ENCODE measurements at places on chromosomes 4 and X. TPM values are rescaled to one million over a fixed set of nuclear protein-coding genes. Genes with fewer than 3 reads are reported as not detected.

Gene BEX2
- 11.6 TPM for total RNA-seq

Gene GPR34
- total RNA-seq = not detected

Gene SSX1
- total RNA-seq = not detected

Gene CPLX1
- total RNA-seq = 0.28 TPM

Gene STARD8
- total RNA-seq = 1.6 TPM

Gene SLC10A4
- 6.8 TPM for total RNA-seq

Gene ARMCX1
- total RNA-seq = 0.47 TPM

Gene ADAD1
- not detected for total RNA-seq

Gene OTUD6A
- total RNA-seq = not detected

Gene TMEM31
- not detected for total RNA-seq

Gene NKRF
- 17.2 TPM for total RNA-seq

Gene APLN
- 0.72 TPM for total RNA-seq

Gene P2RY10
- total RNA-seq = not detected

Gene PABPC5
- total RNA-seq = not detected

Gene ETDA
- total RNA-seq = not detected

Gene PLXNA3
- 25.1 TPM for total RNA-seq

Gene RENBP
- total RNA-seq = not detected

Gene DKK2
- total RNA-seq = not detected

Gene LRCH2
- 0.05 TPM for total RNA-seq

Gene PFKFB1
- total RNA-seq = not detected

Gene CLDN34
- total RNA-seq = not detected

Gene DCLK2
- total RNA-seq = 8.0 TPM

Gene CLGN
- total RNA-seq = 5.4 TPM

Gene USO1
- 27.7 TPM for total RNA-seq

Gene IL9R
- total RNA-seq = 0.08 TPM

Gene SLC9B1
- 0.13 TPM for total RNA-seq

Gene SPP1
- 167 TPM for total RNA-seq

Gene PAGE2
- not detected for total RNA-seq

Gene CACNA1F
- total RNA-seq = not detected

Gene XAGE2
- not detected for total RNA-seq

Gene MAGED4B
- 10.0 TPM for total RNA-seq

Data from A549 treated with dexamethasone at 1 μM for 4 hours (cell line).